AG20443 (cell line): ENCODE measurements at places on chromosomes 5 and 9.

- no peak for DNase-seq
Measured at GRCh38 chr5:170638051-170638450, 134.2 kb downstream of the KCNIP1 start.

- no peak for DNase-seq
Measured at GRCh38 chr5:93188876-93189485, 392.0 kb downstream of the NR2F1-AS1 start.

DNA sequence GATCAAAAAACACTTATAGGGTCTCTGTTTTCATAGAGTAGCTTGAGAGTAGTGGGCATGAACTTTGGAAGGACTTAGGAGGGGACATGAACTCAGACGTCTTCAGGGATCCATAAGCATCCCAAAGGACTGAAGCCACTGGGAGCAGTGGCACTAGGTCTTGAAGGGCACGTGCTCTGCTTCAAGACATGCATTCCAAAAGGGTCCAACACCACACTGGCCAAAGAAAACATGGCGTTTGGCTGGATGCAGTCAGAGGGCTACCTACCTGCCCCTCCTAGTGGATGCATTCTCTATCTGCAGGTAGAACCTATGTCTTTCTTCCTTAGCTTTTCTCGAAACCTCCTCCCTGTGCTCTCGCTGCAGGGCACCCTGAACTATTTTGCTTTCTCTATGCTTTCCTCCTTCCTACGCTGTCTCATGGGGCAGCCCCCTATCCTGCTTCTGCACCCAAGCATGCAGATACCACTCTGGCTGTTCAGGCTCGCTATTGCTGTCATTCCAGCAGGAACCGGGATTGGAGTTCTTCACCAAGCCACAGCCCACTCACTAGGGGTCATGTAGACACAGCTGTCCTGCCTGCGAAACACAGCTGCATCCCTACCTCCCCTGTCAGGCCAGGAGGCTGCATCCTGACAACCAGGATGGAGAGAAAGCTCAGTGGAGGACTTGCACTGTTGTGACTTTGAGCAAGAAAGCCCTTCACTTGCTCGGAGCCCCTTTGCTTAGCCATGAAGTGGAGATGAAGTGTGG, 11.9 kb downstream of the FAM240B start:
- no peak for DNase-seq

GRCh38 chr5:2841208-2841607, 89.7 kb upstream of the IRX2 start:
- DNase-seq: no peak

DNA sequence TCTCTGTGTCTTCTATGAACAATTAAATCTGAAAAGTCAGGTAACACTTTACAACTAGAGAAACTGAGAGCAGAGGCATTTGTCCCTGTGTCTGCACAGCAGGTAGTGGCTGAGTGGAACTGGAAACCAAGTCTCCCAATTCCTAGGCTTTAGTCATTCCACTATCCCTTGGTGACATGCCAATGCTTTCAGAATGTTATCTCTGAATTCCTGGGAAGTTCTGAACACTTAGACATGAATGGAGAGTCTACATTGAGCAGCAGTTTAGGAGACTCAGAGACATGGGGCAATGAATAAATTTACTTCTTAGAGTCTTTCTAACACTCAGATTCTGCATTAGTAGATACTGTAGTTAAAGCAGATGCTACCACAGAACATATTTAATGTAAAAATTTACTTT, 94.8 kb upstream of the APC start:
- no peak for DNase-seq

DNA sequence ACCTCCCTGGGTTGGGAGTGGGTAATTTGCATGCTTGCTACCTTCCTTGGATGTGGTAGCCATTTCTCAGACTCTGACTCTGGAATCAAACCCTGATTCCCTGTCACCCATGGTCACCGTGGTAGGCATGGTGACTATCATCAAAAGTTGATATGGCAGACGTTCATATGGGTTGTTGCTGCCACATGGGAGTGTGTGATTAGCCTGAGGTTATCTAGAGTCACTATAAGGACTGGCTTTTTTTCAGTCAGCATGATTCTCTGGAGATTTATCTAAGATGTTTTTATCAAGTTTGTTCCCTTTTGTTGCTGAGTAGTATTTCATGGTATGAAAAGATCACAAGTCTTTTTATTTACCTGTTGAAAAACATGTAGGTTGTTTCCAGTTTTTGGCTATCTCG, 7.0 kb downstream of the RCL1 start:
- DNase-seq: no peak

DNA sequence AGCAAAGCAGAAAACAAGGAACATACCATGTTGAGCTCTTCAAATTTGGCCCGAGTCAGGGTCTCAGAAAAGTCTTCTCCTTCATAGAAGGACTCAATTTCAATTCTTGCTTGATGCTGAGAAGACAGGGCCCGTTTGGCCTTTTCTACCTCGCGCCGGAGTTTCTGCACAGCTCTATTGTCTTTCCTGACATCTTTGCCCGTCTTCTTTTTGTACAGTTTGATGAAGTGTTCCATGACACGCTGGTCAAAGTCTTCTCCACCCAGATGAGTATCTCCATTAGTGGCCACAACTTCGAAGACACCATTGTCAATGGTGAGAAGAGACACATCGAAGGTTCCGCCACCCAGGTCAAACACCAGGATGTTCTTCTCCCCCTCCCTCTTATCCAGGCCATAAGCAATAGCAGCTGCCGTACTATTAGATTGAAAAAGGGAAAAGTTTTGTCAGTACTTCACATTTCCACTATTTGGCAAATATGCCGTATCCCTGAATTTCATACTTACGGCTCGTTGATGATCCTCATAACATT, 2.2 kb downstream of the HSPA5 start:
- DNase-seq: no peak

DNA sequence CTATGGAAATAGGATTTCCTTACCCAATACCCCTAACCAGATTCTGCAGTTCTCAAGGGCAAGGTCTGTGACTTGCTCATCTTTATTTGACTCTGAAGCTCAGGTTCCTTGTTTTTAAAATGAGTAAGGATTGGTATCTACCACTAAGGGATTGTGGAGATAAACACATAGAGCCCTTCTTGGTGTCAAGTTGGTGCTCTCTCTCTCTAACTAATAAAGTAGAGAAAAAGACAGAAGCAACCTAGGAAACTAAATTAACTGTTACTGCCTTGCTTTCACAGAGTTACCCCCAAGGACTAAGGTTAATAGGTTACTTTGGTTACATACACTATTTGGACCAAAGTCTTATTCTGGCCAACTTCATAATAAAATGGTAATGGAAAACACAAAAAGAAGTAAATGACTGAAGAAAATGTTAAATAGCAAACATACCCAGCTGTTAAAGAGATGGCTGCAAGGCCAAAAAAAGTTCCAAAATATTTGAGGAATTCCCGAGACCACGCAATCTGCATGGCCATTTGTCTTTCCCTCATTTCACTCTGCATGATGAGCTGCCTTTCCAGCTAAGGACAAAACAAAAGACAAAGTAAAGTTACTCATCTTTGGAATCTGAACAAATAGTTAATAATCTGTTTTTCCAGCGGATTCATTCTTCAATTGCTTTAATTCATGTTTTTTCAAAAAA, 21.8 kb upstream of the RLN1 start:
- no peak for DNase-seq

DNA sequence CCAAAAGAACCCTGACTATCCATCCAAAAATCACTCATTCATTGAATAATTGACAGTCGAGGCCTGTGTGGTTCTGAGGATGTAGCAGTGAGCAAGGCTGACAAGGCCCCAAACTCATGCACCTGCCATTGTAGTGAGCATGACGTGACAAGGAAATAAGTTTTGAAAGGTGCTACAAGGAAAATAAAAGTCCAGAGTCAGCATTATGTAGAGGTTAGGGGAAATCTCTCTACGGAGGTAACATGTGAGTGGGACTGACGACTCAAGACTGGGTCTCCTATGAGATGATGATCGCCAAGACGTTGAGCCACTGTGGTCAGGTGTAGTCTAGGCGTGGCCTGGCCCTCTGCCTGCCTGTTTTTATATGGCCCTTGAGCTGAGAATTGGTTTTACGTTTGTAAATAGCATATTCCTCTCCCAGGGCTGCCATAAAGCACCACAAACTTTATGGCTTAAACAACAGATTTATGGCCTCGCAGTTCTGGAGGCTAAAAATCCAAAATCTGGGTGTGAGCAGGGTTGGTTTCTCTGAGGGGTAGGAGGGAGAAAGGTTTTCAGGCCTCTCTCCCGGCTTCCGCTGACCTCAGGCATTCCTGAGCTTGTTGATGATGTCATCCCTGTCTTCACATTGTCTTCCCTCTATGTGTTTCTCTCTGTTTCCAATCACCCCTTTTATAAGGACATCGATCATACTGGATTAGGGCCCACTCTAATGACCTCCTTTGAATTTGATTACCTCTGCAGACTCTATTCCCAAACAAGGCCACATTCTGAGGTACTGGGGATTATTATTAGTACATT, 206.4 kb upstream of the EGFLAM start:
- DNase-seq: no peak

- no peak for DNase-seq
Measured at GRCh38 chr5:102932781-102933180, 177.7 kb downstream of the PAM start.

DNA sequence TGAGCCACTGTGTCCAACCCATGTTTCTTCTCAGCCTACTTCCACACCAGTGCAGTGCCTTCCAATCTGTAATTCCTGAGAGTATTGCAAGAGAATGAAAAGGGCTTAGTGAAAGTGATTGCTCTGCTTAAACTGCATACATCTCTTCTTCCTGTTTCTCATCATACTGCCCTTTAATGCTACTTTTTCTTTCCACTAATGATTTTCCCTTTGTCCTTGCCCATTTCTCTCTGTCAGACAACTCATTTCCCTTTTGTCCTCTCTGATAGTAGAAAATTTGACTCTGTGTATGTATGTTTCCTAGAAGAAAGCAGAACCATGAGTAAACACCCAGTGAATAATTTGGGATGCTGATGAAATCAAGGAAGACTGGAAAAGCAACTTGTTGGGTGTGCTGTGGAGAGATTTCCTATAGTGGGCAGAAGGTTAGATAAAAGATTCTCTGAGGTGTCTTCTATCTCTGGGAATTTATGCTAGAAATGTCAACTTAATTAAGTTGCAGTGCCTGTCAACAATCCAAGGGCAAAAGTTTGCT, 102.2 kb upstream of the CHD1 start:
- DNase-seq: no peak

DNA sequence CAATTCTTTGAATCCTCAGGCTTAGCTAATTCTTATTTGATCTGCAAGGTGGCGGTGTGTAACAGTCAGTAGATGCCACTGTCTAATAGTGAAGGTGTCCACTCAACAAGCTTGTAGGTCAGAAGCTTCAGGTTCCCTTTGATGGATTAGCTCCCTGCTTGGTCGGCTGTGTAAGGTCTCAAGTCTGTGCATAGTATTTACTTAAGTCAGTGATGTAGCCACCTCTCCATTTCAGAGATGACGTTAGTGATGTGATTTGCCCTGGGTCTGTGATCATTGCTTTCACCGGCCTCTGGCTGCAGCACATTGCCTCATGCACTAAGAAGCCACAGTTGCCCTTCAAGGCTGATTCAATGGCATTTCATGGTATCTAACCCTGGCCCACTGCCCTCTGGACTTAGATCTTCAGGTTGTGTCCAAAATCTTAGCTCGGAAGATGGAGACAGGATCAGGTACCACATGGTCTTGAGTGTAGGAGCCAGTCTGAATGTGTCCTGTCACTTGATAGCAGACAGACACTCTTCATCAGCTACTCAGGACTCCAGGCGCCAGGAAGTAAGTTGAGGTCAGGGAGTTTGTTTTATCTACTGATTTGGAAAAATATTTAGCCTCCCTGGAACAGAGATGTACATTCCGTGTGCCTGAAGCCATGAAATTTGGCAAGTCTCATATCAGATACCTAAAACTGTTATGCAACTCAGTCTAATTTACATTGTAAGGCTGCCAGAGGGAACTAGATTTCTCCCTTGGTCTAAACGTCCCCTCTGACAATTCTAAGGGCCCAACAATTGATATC, 42.9 kb downstream of the SUB1 start:
- peak; percentile 23 for DNase-seq

GRCh38 chr5:5037674-5038073, 102.5 kb upstream of the ADAMTS16 start:
- no peak for DNase-seq

DNA sequence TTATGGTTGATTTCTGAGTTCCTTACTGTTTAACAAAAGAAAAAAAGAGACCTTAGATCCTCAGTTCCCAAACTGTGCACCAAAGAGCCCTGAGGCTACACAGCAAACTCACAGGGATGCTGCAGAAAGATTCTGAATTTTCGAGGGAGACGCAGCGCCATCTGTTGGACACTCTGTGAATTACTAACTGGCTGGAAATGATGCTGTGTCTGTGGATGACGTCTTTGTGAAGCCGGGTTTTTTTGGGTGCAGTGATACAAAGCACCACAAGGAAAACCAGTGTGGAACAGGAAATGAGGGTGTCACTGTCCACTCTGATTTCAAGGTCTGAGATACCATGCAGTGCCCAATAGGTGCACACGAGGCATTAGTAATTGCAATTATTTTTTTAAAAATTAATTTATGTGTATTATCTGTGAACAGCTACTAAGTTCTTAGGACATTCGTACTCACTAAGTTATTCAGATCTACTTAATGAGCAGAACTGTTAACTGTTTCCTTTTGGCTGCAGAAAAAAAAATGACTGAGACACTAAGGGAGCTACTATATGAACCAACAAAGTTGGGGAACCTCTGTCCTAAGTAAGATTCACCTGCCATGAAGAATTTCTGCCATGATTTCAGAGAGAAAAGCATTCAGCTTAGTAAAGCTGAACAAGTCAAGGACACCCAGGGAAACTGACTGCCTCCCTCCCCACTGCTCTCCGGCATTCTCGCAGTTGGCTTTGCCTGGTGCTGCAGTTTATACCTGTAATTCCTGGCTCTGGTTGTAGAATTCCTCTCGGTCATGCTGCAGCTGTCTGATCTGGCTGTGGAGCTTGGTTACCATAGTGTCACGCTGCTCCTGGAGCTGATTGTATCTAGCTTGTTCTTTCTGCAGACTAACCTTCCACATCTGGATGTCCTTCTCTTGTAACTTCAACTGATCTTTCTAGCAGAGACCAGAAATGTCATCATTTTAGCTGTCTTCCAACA, 23.4 kb downstream of the SPACA9 start:
- peak; percentile 93 for DNase-seq

- DNase-seq: peak; percentile 52
Measured at GRCh38 chr9:15416880-15417279, 5.8 kb upstream of the SNAPC3 start.

DNA sequence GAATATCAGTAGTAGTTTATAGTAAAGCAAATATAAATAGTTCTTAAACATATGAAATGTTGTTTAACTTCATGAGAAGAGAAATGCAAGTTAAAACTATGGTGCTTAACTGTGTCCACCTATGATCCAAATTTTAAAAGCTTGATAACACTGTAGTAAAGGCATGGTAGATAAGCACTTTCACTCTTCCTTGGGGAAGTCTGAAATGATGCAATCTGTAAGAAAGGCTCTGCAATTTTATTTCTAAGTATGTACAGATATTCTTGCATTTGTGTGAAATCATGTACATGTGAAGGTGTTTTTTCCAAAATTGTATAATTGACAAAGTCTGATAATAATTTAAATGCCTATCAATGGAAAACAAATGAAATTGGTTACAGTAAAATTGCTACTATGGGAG, 66.9 kb downstream of the SYK start:
- DNase-seq: no peak
